ENCODE measurements at places on chromosomes 1 and 21. TPM values are rescaled to one million over a fixed set of nuclear protein-coding genes. Genes with fewer than 3 reads are reported as not detected.

The OVAAL gene
- not detected for total RNA-seq

The LMX1A gene
- total RNA-seq, result not detected

The UBASH3A gene
- total RNA-seq, result 54.5 TPM

The ACKR1 gene
- total RNA-seq, result not detected

The SDC3 gene
- total RNA-seq, result 0.12 TPM

The ADAMTS5 gene
- not detected for total RNA-seq

The SPATC1L gene
- 2.6 TPM for total RNA-seq
